ENCODE measurements at places on chromosomes 6 and 20.
A peak's percentile ranks its signal among the peaks of the same experiment; 100 is the strongest.

- DNase-seq, result no peak
These were observed 36.7 kb upstream of the CCN6 start for GRCh38 chr6:112017169-112017568.

- no peak for DNase-seq
These were observed 13.0 kb downstream of the PIM1 start for GRCh38 chr6:37182736-37183590.

DNA sequence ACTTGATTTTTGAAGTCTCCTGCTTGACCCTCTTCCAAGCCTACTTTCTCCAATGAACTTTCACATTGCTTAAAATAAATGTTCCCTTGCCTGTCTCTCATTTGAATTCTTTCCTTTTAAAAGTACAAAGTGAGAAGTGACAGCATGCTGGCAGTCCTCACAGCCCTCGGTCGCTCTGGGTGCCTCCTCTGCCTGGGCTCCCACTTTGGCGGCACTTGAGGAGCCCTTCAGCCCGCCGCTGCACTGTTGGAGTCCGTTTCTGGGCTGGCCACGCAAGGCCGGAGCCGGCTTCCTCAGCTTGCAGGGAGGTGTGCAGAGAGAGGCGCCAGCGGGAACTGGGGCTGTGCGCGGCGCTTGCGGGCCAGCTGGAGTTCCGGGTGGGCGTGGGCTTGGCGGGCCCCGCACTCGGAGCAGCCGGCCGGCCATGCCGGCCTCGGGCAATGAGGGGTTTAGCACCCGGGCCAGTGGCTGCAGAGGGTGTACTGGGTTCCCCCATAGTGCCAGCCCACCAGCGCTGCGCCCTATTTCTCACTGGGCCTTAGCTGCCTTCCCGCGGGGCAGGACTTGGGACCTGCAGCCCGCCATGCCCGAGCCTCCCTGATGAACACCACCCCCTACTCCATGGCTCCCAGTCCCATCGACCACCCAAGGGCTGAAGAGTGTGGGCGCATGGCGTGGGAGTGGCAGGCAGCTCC is 31.9 kb downstream of the SERPINB6 start:
- DNase-seq, result no peak

DNA sequence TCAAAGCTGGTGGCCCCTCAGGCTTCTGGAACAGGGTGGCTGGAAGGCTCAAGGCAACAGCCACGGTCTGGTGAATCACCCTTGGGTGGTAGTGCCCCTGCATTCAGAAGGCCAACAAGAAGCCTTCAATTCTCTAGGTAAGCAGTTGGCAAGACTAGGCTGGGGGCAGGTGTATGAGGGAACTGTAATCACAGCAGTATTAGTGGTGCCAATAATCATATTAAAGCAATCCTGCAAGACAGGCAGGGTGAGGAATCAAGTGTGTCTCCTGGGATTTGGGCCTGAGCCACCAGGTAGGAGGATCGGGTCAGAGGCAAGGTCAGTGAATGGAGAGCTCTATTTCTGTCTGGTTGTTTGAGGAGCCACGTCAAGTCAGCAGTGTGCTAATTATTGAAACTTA is 24.9 kb upstream of the SCUBE3 start:
- DNase-seq, result no peak

- DNase-seq, result no peak
These were observed 166.9 kb upstream of the RNF24 start for GRCh38 chr20:4181956-4182945.

DNA sequence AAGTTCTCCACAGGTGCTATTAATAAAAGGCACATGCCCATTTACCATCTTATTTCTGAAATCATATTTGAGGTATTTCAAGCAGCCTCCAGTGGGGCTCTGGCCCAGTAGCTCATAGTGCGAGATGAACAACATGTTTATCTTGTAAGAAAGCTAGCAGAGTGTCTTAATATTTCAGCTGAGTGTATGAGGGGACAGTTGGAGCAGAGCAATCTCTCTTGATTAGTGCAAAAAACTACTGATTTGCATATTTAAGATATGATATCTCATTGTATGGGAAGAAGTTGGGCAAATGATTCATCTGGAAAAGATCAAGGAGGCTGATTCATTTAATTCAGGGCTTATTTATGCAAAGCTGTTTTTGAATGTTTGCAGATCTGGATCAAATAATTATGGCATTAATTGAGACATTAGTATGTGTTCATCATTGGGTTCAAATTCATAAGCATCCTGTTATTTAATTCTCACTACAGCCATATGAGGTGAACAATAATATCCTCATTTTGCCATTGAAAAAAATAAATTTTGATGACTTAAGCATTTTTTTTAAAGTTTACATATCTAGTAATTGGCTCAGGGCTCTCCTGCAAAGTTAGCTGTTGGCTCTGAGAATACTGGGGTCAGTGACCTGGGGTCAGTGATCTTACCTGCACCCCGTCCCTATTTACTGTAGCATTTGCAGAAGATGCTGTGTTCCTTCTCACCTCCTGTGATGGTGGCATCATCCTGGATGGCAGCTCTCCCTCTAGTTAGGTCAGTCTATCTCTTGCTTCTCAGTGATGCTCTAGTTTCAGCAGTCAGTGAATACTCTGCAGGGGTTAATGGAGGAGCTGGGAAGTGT is 24.1 kb upstream of the GCLC start:
- DNase-seq, result no peak

DNA sequence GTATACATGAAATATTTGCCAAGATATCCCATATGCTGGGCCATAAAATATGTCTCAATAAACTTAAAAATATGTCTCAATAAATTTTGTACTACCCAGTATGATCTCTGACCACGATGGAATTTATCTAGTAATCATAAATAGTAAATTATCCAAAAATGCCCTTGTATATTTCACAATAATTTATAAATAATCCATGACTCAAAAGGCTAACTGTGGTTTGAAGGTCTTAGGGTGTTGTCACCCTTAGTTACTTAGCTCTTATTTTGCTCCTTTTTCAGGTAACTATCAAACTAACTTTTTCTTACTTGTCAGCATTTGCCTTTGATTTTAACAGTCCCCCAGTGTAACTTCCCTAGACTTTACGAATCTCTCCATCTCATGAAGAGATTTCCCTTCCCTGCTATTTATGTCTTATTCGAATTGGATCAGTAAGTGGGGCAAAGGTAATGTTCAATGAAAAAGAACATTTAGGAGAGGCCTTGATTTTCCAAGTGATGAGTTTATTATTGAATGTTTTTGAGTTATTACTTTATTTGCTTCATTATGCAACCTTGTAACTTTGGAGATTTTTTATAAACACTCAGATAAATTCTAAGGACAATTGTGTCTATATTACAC is 109.0 kb upstream of the THBS2 start:
- DNase-seq, result no peak

DNA sequence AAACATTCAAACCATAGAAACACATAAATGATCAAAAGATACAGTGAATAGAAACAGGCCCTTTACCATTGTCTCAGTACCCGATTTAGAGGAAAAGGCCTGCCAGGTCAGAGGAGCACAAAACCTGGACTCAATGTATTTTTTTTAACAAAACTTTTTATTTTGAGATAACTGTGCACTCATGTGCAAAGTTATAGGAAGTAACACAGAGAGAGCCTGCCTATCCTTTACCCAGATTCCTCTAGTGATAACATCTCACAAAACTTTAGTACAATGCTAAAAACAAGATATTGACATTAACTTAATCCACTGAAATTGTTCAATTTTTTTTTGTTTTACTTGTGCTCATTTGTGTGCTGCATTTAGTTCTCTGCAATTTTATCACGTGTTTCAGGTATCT is 36.8 kb upstream of the SAMD3 start:
- DNase-seq, result no peak

GRCh38 chr6:431986-432385 is 40.4 kb downstream of the IRF4 start:
- no peak for DNase-seq

DNA sequence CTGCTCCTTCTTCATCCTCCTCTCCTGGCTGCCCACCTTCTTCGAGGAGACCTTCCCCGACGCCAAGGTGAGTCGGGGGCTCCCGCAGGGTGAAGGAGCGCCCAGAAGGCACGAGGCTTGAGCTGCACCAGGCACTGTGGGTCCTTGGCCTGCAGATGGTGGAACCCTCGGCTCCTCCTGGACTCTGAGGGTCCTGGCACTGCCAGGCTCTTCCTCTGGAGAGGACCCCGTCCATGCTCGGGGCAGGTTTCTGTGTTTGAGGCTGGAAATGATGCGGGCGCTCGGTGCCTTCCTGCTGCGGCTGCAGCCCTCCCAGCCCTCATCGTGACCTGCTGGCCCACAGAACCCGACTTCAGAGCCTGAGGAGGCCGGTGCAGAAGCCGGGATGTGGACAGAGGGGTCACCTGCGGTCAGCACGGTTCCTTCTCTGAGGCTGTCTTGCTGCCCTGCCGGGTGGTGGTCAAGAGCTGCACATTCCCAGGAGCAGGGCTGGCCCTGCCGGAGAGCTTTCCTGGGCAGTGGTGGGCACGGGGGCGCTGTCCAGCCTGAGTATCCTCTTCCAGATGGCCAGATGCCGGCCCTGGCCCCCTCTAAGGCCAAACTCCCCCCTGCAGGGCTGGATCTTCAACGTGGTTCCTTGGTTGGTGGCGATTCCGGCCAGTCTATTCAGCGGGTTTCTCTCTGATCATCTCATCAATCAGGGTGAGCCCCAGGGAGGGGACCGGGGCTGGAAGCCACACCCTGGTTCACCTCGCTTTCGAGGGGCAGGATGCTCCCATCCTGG is 11.3 kb downstream of the SLC17A9 start:
- DNase-seq, result no peak

DNA sequence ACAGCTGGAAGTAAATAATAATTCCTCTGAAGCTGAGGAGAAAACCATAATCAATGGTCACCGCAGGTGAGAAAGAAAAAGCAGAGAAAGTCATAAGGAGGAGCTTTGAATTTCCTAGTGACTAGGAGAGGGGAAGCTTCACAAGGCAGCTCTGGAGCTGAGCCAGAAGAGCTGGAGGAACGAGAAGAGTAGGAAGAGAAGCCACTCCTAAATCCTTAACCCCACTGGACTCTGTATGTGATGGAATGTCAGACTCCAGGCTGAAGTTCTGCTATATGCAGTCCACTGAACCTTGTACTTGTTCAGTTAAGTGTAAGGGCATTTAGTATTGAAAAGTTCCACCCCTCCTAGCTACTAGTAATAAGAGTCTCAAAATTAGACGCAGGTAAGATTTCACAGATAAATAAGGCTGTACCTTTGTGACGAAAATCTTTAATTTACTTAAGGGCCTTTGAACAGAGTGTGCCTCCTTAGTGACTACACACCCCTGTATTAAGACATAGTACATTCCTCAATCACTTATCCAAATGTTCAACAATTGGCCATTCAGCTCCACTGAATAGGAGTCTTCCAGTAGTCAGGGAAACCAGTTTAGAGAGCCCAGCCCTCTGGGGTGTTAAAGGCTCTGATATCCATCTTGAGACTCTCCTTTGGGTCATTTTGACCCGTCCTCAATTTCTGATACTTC is 71.4 kb upstream of the UFL1 start:
- DNase-seq, result no peak

GRCh38 chr20:63172726-63173125 is 43.2 kb downstream of the YTHDF1 start:
- no peak for DNase-seq

DNA sequence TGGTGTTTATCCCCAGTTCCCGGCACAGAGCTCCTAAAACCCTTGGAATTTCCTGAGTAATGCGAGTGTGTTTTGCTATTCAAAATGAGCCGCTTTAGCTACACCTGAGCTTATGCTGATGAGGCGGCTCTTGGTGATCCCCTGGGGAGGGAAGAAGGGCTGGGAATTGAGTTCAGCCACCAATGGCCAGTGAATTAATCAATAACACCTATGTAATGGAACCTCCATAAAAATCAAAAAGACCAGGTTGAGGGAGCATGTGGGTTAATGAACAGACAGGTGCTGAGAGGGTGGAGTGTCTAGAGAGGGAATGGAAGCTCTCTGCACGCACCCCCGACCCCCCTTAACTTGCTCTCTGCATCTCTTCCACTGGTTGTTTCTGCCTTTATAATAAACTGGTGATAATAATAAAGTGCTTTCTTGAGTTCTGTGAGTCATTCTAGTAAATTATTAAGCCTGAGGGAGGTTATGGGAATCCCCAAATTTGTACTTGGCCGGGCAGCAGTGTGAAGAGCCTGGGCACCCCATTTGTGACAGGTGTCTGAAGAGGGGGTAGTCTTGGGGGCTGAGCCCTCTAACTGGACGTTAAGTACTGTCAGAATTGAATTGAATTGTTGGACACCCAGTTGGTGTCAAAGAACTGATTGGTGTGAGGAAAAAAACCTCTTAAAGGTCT is 24.6 kb upstream of the SERPINB1 start:
- DNase-seq, result no peak

GRCh38 chr20:23569570-23569969 is 1.3 kb upstream of the CST9L start:
- DNase-seq, result no peak

GRCh38 chr6:168877821-168878282 is 375.8 kb downstream of the THBS2 start:
- DNase-seq, result peak; percentile 2

- DNase-seq, result no peak
These were observed 89.8 kb downstream of the MDN1 start for GRCh38 chr6:89729818-89730217.

- no peak for DNase-seq
These were observed 267.6 kb upstream of the SGK1 start for GRCh38 chr6:134585517-134585873.

GRCh38 chr20:45861221-45862075 is 4.0 kb downstream of the ZSWIM3 start:
- DNase-seq, result no peak

GRCh38 chr6:41966214-41966920 is 24.8 kb upstream of the CCND3 start:
- DNase-seq, result no peak

DNA sequence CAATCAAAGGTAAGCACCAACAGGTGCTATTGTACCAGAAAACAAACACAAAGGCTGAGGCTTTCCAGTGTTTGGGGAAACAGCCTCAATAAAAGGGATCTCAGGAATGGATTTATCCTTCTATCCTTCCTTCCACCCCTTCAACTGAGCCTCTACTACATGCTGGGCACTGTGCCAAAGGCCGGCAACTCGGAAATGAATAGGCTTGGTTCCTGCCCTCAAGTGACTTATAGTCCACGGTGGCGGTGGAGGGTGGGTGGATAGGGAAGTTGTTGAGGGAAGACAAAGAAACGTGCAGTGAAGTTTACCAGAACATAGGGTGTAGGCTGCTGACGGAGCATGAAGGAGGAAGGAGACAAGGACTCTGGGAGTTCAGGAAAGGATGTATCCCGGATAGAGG is 73.4 kb upstream of the TAB2 start:
- DNase-seq, result no peak

GRCh38 chr20:64083804-64084684 is at the start of gene LKAAEAR1:
LKAAEAR1 (minus strand) TSS chr20:64084398; CDS start chr20:64084219, 179 bp downstream.
- no peak for DNase-seq

All from hippocampal formation (tissue), 2 donors.